ENCODE measurements at places on chromosomes 1 and 21. TPM values are rescaled to one million over a fixed set of nuclear protein-coding genes. Genes with fewer than 3 reads are reported as not detected.

Gene KRTAP7-1
- not detected for total RNA-seq

Gene EGLN1
- total RNA-seq, result 53.6 TPM

Gene AMPD2
- total RNA-seq, result 25.8 TPM

Gene BTF3L4
- 28.7 TPM for total RNA-seq

All from left cardiac atrium (tissue), 4 donors.